ENCODE measurements at places on chromosomes 3 and 15.

DNA sequence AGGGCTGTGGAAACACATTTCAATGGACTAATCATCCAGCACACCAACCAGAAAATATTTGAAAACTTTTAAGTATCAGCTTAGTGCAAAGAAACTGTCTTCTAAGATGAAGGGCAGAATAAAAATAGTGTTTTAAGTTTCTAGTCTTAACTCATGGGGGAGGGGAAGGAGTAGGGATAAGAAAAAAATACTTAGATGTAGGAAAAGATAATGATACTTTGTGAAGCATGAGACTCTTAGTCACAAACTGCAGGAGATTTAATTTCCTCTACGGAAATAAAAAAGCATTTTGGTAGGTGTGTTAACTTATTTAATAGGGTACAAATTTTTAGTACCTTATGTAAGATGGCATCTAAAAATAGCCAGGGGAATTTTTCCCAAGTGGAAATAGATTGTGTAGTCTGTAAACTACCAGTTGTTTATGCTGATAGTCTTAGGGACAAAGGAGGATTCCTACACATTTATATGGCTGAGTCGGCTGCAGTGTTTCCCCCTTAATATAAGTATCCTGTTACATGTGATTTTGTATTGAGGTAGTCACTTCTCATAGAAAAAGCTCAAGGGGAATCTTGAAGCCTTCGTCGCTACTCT, 78.2 kb upstream of the GBE1 start:
- no peak for DNase-seq

- DNase-seq = no peak
These were observed 405.2 kb downstream of the NR2F2 start for GRCh38 chr15:96735632-96736240.

GRCh38 chr3:87462228-87462627, 185.8 kb upstream of the POU1F1 start:
- no peak for DNase-seq

DNA sequence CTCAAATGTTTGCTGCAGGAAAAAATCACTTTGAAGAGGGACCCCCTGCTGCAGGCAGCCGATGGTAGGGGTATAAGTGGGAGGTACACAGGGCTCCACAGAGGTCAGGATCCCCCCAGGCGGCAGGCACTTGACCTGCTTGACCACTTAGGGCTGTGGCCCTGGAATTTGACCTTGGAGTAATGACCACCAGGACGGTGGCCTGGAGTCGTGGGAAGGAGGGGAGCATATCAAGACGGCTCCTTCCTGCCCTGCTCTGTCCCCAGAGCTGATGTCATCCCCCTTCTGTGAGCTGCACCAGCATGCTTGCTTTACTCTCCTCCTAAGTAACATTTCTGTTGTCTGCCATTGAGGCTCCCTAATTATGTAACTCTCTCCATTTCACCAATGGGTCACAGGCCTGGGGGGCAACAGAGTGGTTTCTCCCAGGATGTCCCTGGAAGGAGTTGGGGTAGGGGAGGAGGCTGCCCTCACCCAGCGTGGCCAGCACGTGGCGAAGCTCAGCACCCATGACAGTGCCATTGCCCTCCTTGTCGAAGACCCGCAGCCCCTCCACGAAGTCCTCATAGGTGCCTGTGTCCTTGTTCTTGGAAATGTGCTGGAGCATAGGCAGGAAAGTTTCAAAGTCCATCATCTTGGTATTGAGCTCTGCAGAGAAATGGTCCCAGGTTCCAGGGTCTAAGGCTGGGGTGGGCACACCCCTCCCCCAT, 4.1 kb downstream of the MYL3 start:
- no peak for DNase-seq

DNA sequence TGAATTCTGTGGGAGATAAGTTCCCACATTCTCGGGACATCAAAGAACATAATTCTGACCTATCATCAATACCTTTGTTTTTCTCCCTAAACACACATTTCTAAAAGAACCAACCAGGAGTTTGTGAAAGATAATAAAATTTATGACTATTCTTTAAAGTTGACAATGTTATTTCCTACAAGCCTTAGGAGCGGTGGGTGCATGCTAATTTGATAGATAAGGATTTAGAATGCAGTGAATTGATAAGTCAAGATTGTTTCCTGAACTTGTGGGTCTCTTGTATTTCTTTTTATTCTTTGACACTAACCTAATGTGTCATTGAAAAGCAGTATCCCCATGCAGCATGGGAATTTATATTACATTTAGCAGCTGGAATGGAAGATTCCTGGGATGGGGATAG, 10.3 kb upstream of the UBE2E2 start:
- DNase-seq = no peak

GRCh38 chr3:45345846-45346580, 42.4 kb upstream of the LARS2 start:
- DNase-seq = no peak

- no peak for DNase-seq
These were observed 23.0 kb downstream of the UBP1 start for GRCh38 chr3:33417066-33417673.

GRCh38 chr3:171827385-171827784, 15.8 kb upstream of the TMEM212 start:
- DNase-seq = no peak

GRCh38 chr3:42122261-42123011, 31.3 kb downstream of the TRAK1 start:
- peak; percentile 71 for DNase-seq

GRCh38 chr15:95377258-95377852, 953.1 kb upstream of the NR2F2 start:
- DNase-seq = no peak

- no peak for DNase-seq
These were observed 868.6 kb downstream of the TBL1XR1 start for GRCh38 chr3:176328666-176329065.

- no peak for DNase-seq
These were observed 732.4 kb upstream of the DPPA4 start for GRCh38 chr3:110069761-110070160.

DNA sequence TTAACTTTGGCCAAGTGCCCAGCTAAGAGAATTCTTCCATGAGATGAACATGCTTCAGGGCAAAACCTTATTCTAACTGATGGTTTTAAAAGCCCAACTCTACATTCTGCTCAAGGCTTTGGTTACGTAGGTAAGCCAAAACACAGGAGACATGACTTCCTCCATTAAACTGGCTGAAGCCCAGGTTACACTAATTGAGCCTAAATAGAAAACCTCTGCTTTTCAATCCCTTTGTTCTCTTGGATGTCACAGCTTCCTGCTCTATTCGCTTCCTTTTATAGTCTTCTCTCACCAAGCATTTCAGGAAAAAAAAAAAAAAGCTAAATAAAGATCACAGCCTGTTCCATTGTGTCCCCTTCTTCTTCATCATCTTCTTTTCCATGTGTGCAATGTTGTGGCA, 420.4 kb downstream of the TIGIT start:
- DNase-seq = no peak

DNA sequence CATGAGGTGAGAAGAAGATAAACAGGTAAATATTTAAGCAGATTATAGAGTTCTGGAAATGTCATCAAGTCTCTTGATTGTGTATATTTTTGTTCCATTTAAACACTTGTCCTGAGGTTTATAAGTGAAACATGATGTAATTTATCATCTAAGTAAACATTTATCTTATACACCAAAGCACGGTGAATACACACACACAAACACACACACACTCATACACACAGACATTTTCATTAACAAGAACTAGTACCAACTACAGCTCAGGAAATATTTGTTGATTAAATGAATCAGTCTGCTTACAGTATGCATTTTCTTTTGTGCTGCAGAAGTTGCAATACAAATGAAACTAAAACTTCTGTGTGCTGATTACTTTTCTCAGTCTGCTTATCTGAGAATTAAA, 357.3 kb downstream of the ZBTB20 start:
- no peak for DNase-seq

DNA sequence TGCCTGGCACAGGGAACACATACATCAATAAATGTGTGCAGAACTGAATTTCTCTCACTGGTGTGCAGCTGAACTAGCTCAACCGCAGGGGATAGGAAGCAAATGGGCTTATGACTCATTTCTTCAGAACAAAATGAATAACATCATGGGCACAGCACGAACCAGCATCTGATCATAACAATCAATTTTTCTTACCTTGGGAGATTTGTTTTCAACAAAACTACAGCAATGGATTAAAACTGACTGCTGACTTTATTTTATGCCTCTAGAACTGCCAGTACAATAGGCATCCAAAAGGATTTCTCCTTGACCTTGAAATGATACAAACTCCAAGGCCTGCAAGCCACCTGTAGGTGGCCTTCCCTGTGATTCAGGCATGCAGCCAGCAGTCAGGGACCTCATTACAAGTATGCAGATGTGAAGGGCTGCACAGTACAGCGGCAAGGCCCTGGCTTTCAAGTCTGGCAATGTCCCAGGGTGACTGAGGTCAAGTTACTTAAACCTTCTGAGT, 26.1 kb downstream of the TAMM41 start:
- DNase-seq = peak; percentile 63

DNA sequence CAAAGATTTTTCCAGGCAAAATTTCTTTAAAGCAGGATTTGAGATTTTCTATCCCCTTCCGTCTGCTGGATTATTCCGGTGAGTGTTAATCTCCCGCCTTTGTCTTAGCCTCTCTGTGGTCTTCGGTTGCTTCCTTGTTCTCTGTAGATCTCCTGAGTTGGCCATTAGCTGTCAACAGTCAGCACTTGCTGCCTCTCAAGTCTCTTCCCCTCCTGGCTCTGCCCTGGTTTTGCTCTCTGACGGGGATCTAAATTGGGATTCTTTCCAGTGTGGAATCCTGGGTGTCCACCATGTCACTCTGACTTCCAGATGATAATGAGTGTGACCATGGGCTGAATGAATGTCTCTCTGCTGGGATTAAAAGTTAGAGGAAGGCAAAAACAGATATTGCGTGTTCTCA, 121.5 kb downstream of the IGF1R start:
- DNase-seq = no peak

GRCh38 chr3:197734667-197735318, 1.9 kb downstream of the RUBCN start:
- no peak for DNase-seq

DNA sequence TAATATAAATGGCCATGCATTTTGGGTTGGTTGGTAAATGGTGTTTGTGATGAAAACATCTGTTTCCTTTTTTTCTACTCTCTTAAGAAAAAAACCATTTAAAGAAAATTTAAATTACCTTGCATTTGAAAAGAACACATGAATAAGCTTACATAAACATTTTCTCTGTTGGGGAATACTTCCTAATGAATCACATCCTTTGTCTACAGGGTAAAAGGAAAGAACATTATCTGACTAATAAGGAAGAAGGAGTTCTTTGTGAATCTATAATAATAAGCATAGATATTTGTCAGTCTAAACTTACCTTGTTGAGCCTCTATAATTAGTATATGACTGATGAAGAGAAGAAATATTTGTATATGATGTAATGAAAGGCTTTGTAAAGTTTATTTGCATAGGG, 254.1 kb upstream of the ZNF717 start:
- peak; percentile 10 for DNase-seq

DNA sequence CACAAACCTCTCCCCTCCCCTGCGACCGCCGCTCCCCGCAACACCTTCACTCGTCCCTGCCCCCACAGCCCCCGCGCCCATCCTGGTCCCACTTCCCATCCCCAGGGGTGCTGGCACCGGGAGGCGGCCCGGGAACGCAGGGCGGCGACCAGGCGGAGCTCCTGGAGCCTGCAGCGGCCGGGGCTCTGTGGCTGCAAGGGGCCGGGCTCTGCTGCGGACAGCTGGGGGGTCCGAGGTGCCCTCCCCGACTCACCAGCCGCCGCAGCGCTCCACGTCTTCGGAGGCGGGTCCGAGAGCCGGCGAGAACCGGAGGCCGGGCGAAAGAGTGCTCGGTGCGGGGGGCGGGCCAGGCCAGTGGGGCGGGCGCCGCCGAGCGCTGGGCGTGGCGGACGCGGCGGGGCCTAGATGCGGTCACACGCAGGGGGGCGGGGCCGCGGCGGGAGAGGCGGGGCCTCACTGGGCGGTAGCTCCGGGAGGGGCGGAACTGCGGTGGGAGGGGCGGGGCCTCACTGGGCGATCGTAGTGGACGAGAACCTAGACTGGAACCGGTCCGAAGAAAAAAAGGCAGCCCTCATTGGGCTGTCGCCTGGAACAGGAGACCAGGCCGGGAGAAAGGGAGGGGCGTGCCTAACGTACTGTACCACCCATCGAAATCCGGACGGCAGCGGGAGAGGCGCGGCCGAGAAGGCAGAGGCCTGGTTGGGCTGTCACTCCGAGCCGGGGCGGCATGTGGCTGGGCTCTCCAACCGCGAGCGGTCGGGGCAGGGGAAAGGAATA, at the start of gene ANO10:
Gene ANO10, minus strand, starts transcription at position 356 of the 777 bp plus-strand sequence. CDS start 16,159 bp downstream, outside the sequence.
- DNase-seq = peak; percentile 99

- no peak for DNase-seq
These were observed 2.1 kb downstream of the PODXL2 start for GRCh38 chr3:127630811-127631714.

DNA sequence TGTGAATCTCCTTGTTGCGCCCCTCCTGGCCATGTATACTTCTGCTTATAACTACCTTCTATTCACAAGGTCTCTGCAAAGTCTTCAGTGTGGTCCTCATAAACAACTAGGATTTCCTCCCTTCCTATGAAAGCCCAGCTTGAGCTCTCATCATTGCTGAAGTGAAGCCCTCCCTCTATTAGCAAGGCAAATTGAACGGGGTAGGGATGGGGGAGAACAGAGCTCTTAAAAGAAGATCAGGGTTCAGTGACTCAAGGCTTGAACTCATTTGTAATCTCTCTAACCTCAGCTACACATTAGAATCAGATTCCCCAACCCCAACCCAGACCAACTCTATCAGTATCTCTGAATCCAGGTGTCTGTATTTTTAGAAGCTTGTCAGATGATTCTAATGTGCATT, 88.3 kb upstream of the ST8SIA2 start:
- DNase-seq = no peak

DNA sequence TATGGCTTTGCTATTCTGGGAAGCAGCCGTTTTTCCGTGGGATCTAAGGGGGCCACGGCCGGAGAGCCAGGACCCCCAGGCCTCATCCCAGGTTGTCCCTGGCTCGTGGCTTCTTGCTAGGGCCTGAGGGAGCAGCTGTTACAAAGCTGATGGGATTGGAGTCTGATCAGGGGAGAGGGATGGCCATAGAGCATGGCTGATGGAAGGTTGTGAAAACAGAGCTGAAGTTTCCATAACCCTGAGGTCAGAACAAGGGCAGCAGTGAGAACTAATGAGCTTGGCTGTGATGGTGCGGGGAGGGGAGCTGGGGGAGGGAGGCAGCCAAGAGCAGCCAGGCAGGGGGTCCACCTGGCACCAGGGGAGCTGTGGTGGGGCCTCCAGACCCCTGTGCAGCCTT, 63.0 kb downstream of the LINGO1 start:
- DNase-seq = no peak

GRCh38 chr3:59839810-59840515, 790.1 kb upstream of the CFAP20DC start:
- DNase-seq = no peak

GRCh38 chr15:52082197-52083036, 30.2 kb downstream of the BCL2L10 start:
- no peak for DNase-seq

DNA sequence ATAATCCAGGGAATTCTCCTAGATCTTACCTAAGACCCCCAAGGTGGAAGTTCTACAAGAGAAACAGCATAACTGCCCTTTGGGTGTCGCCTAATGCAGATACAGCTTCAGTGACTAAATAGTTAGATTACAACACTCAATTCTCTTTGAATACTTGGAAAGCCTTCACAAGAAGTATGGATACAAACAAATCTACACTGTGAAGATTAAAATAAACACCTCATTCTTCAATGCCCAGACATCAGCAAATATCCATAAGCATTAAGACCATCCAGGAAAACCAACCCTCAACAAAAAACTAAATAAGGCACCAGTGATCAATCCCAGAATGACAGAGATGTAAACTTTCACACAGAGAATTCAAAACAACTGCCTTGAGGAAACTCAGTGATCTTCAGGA, 963.2 kb downstream of the PLOD2 start:
- no peak for DNase-seq

- peak; percentile 77 for DNase-seq
These were observed 500.4 kb downstream of the SHQ1 start for GRCh38 chr3:72347819-72348319.

Data from AG08395 (cell line).